ENCODE measurements at places on chromosomes 16 and 17. TPM values are rescaled to one million over a fixed set of nuclear protein-coding genes. Genes with fewer than 3 reads are reported as not detected.

The KRTAP9-2 gene
- not detected for total RNA-seq

The TBX4 gene
- total RNA-seq, result not detected

The CCL23 gene
- not detected for total RNA-seq

The TBC1D3B gene
- 2.2 TPM for total RNA-seq

The FBXW10 gene
- 0.24 TPM for total RNA-seq

The SLC12A4 gene
- 84.3 TPM for total RNA-seq

GRCh38 chr16:14004729-14005315, 66.3 kb upstream of the MRTFB start:
- no peak for DNase-seq

- no peak for DNase-seq
Measured at GRCh38 chr16:726188-726437, 130 bp downstream of the CCDC78 start.

DNA sequence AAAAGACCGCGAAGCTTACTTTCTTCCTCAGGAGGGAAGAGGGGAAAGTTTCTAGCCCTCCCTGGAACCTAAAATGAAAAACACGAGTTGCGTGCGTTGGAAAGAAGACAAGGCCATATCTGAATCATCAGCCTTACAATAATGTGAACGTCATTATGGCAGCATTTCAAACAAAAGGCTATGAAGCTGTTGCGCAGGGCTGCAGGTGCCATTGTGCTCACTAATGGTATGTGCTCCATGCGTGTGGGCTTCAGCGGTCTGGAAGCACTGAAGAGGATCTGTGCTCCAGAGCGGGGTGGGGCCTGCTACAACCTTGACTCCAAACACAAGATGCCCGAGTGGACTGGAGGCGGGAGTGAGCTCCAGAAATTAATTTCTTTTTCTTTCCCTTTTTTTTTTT, 12.1 kb upstream of the CYB5B start:
- no peak for DNase-seq

- no peak for DNase-seq
Measured at GRCh38 chr17:36687736-36688135, 86.4 kb downstream of the MRM1 start.

GRCh38 chr16:2774161-2774891, 2.8 kb downstream of the ELOB start:
- DNase-seq, result peak; percentile 34

- no peak for DNase-seq
Measured at GRCh38 chr17:19286751-19287341, 49.7 kb downstream of the EPN2 start.

DNA sequence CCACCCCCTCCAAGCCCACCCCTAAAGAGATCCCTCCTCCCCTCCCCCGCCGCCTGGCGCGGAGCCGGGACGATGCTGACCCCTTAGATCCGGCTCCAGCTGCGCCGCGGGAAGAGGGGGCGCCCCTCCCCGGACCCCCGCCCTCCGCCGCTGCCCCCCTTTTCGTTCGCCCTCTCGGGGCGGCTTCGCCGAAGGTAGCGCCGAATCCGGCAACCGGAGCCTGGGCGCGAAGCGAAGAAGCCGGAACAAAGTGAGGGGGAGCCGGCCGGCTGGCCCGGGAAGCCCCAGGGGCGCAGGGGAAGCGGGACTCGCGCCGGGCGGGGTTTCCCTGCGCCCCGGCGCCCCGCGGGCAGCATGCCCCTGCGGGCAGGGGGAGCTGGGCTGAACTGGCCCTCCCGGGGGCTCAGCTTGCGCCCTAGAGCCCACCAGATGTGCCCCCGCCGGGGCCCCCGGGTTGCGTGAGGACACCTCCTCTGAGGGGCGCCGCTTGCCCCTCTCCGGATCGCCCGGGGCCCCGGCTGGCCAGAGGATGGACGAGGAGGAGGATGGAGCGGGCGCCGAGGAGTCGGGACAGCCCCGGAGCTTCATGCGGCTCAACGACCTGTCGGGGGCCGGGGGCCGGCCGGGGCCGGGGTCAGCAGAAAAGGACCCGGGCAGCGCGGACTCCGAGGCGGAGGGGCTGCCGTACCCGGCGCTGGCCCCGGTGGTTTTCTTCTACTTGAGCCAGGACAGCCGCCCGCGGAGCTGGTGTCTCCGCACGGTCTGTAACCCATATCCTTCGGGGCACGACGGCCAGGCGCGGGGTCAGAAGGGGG, 623 bp downstream of the CACNA1G start:
- DNase-seq, result no peak

DNA sequence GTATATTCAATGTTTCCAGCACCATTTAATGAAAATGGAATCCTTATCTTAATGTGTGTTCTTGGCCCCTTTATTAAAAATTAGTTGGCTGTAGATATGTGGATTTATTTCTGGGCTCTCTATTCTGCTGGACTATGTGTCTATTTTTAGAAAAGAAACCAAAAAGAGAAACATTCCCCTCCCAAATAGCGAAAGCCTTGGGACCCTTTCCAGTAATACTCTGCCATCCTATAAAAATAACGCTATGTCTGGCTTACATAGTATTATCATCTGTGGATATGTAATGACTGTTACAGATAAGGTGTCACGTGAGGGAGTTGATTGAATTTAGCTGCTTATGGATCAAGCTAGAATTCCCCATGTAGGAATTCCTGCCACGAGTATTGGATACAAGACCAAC, 279.3 kb upstream of the KIF2B start:
- DNase-seq, result no peak

DNA sequence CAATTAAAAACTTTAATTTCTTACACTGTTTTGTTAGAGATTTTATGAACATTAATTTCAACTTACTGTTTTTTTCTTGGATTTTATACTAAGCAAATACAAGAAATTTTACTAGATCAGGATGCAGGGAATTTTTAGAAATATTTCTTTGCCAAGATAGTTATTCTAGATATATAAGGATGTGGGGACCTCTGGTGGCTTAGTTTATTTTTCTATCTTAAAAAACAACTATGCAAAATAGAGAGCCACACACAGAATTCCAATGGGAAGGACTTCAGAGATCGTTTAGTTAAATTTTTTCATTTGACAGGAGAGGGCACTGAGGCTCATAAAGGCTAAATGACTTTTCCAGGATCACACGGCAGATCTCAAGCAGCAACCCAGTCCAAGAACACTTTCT, 23.0 kb upstream of the CAPNS2 start:
- no peak for DNase-seq
